Endothelial cell (in vitro differentiated cells): ENCODE measurements at places on chromosomes 3 and 15.

- DNase-seq: no peak
Measured at GRCh38 chr3:38617137-38617536, 32.4 kb downstream of the SCN5A start.

DNA sequence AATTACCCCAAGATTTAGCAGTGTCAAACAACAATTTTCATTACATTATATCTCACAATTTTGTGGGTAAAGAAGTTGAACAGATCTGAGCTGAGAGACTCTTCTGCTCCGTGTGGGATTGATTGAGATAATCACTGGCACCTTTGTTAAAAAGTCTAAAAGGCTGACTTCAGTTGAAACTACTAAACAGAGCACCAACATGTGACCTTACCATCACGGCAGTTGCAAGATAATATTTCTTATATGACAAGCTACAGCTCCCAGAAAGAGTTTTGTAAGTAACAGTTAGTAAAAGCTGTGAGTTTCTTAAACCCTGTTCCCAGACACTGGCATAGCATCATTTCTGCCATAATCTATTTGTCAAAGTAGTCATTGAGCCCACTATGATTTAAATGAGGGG, 25.0 kb downstream of the CGGBP1 start:
- no peak for DNase-seq

- no peak for DNase-seq
Measured at GRCh38 chr3:49346797-49347251, 7.0 kb upstream of the USP4 start.

DNA sequence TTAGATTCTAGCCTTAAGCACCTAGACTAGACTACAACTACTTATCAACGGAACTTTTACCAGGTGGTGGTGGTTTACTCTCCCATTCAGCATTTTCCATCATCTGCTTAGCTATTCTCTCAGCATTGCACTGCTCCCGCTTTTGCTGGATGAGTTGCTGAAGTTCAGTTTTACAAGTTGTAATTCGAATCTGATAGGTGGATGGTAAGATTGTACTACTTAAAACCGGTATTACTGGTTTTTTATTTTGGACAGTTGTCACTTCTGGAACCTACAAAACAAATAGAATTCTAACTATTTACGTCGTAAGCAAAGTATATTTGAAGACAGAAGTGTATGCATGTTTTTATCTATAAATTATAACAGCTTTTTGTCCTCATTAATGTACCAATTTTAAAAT, 41.1 kb downstream of the PIK3R4 start:
- DNase-seq: no peak

DNA sequence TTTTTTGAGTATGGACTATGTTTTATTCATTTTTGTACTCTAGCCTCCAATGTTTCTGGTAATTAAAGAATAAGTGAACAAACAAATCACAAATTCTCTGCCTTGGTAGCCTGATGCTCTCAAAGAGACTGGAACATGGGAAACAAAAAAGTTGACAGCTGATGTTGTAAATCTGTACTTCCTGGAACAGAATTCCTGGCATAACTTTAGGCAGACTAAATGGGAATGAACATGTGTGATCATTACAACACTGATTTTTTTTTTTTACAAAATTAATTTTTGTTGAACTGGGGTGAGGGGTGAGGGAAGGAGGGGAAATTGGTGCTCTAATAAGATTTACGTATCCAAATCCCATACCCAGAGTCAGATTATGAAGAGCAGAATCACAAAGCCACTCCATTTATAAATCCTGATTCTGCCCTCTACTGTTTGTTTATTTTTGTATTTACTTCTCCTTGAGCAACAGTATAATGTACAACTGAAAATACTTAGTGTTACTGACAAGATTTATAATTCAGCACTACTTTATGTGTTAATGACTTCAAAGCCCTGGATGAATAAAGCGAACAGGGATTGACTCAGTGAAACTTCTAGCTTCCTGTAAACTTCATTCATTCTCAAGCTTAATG, 165.0 kb downstream of the FRMD5 start:
- DNase-seq: no peak

GRCh38 chr15:42498212-42499068, 3.0 kb downstream of the SNAP23 start:
- DNase-seq: no peak

- DNase-seq: no peak
Measured at GRCh38 chr15:78024519-78024870, 53.0 kb downstream of the TBC1D2B start.

DNA sequence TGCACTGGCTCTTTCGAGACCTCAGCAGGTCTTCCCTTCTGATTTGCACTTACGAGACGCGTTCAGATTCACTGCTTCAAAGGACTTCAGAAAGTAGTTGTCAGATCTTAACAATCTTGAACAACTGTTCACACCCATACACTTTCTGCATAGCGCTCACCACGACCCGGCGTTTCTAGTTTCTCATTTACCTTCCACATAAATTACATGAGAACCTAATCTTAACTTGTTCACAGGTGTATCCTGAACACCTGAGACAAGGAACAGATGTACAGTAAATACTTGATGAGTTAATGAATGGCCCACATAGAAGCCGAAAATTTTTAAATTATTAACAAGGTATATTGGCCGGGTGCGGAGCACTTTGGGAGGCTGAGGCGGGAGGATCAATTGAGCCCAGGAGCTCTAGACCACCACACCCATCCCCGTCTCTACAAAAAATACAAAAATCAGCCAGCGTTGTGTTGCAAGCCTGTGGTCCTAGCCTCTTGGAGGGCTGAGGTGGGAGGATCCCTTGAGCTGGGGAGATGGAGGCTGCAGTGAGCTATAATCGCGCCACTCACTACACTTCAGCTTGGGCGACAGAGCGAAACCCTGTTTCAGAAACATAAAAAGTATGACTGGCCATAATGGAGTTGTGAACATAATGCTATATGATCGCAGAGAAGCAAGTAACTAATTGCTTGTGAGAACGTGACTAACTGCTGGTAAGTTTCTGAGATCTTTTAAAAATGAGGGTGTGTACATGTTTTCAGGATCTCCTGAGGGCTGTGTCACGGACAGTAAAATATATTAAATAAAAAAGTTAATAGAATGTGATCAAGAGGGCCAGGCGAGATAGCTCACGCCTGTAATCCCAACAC, 984 bp upstream of the SMARCC1 start:
- DNase-seq: no peak

- DNase-seq: no peak
Measured at GRCh38 chr15:47470983-47471382, 246.3 kb upstream of the SEMA6D start.

DNA sequence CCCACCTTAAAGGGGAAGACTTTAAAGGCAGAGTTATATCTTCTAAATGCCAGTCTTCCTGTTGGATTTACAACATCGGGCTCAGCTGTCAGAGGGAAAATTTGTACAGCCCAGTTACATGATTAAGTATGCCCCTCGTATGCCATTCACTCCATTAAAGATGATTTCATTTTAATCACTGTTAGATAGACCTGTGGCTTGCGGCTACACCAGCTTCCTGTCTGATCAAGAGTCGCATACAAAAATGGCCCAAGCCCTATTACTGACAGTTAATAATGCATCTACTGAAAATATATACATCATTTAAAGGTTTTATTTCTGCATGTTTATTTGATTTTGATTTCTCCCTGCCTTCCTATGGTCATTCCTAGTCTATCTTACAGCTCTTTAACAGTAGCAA, 7.1 kb downstream of the EIF4E3 start:
- DNase-seq: no peak

DNA sequence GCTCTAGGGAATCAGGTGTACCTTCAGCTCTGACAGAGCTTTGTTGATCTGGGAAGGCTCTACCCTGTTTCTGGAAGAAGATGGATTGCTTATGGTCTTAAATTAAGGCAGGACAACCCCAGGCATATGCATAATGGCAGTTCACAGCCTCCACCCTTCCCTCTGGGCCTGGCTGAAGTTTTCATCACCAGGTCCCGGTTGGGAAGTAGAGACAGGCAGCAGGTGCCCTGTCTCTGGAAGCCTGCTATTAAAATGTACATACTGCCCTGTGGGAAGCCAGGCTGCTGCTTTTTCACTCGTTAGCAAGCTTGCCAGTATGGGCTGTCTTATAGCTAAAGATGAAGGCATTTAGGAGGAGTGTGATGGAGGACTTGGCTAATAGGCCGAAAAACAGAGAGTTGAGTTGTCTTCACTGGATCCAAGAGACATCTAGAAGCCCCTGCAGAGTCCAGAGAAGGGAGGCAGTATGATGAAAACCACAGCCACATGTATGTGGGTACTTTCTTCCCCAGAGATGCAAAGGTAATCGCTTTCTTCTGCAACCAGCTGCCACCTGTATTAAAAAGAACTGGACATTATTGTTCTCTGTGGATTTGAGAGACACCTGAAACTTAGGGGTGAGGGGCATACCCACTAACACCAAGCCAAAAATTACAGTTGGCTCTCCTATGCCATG, 34.4 kb downstream of the ABHD2 start:
- no peak for DNase-seq

DNA sequence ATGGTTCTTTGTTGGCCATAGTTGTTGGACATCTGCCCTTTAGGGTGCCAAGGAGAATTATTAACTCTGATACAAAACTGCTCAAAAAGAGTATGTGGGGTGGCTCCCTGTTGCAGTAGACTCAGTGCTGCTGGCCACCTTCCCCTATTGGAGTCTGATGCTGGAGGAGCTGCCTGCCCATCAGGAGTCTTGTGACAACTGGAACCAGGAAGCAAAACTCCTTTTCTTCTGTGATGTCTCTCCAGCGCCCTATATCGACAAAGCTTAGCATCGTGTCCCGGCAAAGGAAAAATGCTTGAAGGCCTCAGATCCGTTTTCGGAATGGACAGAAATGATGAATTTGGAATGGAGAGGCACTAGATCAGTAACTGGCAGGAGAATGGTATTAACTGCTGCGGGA, 23.5 kb downstream of the PAK2 start:
- DNase-seq: no peak

- peak; percentile 44 for DNase-seq
Measured at GRCh38 chr3:192916371-192917027, 1.2 kb downstream of the MB21D2 start.

DNA sequence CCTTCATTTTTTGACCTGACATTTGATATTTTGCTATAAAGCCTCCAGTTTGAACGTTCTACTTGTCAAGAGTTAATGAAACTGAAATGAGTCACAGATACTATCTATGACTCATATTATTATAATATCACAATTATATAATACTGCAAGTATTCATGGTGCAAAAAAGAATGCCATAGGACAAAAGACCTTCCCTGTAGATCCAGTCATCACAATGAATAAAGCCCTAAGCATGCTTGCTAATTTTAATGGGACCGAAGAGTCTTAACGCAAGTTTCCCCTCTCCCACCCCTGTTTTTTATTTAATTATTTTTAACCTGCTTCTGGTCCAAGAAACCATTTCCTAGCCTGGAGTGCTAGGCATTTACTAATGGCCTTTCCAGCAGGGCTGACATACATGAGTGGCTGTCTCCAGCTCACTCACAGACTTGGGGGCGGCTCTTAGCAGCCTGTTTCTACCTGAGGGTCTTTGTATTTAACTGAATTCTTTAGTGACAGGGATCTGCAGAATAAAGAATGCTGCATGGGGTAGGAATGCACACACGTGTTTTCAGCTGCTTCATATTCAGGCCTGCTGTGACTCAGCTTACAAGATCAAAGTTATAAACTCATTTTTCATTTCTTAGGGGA, 61.2 kb downstream of the THBS1 start:
- DNase-seq: no peak

- no peak for DNase-seq
Measured at GRCh38 chr3:64827431-64827830, 139.6 kb upstream of the ADAMTS9 start.

DNA sequence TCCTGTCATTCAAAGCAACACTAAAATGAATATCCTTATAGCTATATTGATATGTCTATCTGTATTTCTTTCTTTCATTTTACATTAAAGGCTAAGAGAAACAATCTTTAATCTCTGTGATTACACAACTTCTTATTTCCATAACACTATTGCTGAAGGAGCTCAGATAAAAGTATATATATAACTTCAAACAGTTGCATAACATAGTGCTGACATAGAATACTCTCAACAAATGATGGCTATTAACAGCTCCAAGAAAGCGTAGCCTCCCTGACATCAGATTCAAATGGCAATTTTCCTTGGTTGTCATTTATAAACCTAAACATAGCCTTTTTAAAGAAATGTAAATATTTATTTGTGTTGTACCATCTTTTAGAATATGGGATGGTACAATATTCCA, 116.6 kb upstream of the PTPRG start:
- DNase-seq: no peak

DNA sequence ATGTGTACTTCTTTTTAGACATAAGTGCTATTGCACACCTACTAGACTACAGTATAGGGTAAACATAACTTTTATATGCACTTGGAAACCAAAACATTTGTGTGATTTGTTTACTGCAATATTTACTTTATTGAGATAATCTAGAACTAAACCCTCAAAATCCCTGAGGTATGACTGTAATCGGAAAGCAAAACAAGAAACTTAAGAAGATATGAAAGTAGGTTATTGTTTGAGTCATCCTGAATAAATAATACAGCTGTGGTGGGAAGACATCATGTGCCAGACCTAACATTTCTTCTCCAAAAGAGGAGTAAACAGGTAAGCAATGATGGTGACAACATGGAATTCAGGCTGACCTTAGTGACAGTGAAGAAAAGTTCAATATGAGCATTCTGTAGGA, 765.5 kb downstream of the OTOL1 start:
- DNase-seq: no peak

DNA sequence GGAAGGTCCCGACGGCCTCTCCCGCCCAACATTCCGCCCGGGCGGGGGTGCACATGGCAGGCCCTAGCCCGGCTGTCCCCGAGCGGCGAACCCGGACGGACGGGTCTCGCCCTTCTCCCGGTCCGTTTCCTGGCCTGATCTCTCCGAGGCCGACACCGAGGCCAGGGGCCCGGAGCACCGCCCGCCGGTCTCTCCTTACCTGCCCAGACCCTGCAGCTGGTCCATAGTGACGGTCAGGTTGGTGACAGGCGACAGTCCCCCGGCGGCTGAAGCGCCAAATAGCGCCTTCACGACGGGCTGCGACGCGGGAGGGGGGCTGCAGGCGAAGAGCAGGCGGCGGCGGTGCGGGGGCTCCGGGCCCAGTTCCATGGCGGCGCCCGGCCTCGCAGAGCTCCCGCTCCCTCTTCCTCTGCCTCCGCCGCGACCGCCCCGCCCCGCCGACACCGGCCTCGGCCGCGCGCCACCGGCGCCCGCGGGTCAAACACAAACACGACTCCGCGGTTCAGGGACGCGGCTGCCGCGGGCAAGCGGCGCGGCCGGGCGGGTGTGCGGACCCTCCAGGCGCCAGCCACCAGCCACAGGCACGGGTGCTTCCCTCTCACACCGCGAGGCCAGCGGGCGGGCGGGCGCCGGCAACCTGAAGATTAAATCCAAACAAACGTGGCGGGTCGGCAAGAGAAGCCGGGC, 495 bp downstream of the CDC25A start:
- DNase-seq: peak; percentile 55
